ENCODE measurements at places on chromosomes 5 and 9.

GRCh38 chr9:2664174-2665065, 42.8 kb downstream of the VLDLR start:
- H3K27ac ChIP-seq: no peak overlapping the region
- no peaks in the 10 kb centered on the region for H3K27me3 ChIP-seq
- H3K36me3 ChIP-seq: peaks cover 10% of the 10 kb centered on the region
- no peak overlapping the region for H3K4me3 ChIP-seq
- DNase-seq: no peak

GRCh38 chr5:57816108-57816507, 333.5 kb upstream of the ACTBL2 start:
- no peaks in the 10 kb centered on the region for H3K4me1 ChIP-seq
- no peak overlapping the region for H3K27ac ChIP-seq
- no peak for DNase-seq
- H3K36me3 ChIP-seq: no peaks in the 10 kb centered on the region
- H3K4me3 ChIP-seq: no peak overlapping the region

DNA sequence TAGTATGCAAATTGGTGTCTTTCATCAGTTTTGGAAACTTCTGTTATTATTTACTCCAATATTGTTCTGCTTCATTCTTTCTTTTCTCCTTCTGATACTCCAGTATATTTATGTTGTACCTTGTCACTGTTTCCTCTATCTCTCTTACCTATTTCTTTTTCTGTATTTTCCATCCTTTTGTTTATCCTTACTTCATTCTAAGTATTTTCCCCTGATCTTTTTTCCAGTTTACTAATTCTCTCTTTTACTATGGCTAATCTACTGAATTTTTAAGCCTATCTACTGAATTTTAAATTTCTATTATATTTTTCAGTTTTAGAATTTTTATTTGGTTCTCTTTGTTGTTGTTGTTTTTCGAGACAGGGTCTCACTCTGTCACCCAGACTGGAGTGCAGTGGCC, 7.4 kb downstream of the SMIM3 start:
- H3K36me3 ChIP-seq: peaks cover 2% of the 10 kb centered on the region
- H3K27ac ChIP-seq: no peak overlapping the region
- H3K27me3 ChIP-seq: peaks cover 12% of the 10 kb centered on the region
- H3K4me3 ChIP-seq: no peak overlapping the region
- H3K4me1 ChIP-seq: no peaks in the 10 kb centered on the region

GRCh38 chr5:54991416-54991815, 6.0 kb upstream of the ESM1 start:
- no peak overlapping the region for H3K27ac ChIP-seq
- H3K4me3 ChIP-seq: no peak overlapping the region
- H3K27me3 ChIP-seq: peaks cover 7% of the 10 kb centered on the region
- H3K36me3 ChIP-seq: no peaks in the 10 kb centered on the region

DNA sequence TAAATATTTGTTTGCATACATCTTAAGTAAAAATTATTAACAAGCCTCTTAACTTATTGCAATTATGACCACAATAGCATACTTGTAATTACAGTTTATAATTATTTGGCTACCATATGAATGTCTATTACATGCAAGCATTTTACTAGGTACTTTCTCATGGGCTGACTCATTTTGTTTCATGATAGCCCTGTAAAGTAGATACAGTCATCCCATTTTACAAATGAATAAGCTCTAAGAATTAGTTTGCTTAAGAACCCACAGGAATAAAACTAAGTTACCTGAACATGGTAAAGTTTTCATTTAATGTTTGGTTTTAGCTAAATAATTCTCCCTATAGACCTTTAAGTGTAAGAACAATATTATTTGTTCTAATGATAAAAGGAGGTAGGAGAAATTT, 126.6 kb upstream of the IZUMO3 start:
- DNase-seq: no peak
- no peaks in the 10 kb centered on the region for H3K4me1 ChIP-seq
- H3K27ac ChIP-seq: no peak overlapping the region
- H3K4me3 ChIP-seq: no peak overlapping the region
- no peaks in the 10 kb centered on the region for H3K36me3 ChIP-seq

DNA sequence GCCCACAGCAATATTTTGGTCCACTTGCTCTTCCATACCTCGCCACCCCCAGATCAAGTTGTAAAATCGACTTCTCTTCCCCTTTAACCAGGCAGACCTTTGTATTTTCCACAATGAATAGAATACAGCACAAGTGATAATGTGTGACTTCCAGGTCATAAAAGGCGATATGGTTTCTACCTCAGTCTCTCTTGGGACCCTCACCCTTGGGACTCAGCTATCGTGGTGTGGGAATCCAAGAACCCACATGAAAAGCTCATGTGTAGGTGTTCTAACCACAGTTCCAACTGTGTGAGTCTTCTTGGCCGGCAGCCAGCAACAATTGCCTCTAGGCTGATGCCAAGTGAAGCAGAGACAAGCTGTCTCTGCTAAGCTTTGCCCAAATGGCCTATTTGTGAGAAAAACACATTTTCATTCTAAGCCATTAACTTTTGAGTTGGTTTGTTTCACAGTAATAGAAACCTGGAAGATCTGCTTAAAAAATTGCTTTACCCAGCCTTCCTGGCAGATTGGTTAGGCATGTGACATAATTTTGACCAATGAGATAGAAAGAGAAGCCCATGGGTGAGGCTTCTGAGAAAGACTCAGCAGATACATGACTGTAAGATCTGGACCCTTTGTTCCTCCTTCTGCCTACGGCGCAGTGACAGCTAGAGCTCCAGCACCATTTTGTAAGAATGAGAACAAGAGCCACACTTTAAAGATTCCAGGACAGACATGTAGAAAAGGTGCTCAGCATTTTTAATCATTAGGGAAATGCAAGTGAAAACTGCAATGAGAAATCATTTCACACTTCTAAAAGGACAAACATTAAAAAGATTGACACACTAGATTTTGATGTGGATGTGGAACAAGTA, 18.3 kb upstream of the MLLT3 start:
- no peak overlapping the region for H3K4me3 ChIP-seq
- peaks cover 7% of the 10 kb centered on the region for H3K4me1 ChIP-seq
- peaks cover 25% of the 10 kb centered on the region for H3K27me3 ChIP-seq
- peak; percentile 41 for DNase-seq
- no peak overlapping the region for H3K27ac ChIP-seq

- no peak overlapping the region for H3K27ac ChIP-seq
- no peaks in the 10 kb centered on the region for H3K36me3 ChIP-seq
- H3K4me3 ChIP-seq: peak overlapping the region; percentile 1
- H3K4me1 ChIP-seq: peaks cover 38% of the 10 kb centered on the region
Measured at GRCh38 chr9:120934281-120934680, 7.7 kb upstream of the TRAF1 start.

DNA sequence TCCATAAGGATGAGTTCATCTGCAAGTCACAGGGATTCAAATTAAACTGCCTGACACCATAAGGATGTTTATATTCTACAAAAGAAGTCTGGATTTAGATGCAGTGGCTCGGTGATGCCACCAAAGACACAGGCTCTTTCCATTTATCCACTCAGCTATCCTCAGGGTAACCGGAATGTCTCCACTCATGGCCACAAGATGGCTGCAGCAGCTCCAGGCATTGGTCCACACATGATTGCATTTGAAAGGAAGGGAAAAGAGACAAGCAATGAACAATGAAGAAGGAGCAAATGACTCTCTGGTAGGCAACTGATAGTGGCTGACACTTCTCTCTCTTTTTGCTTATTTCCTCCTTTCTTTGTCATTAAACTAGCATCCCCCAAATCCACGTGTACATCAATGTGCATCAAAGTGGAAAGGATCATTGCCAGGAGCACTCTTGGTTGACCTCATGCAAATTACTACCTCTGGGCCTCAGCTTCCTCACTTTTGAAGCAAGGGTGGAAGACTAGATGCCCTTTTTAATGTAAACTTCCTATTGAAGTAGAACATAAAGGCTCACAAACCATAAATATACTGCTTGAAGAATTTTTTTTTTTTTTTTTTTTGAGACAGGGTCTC, 7.2 kb upstream of the SNX30 start:
- H3K27me3 ChIP-seq: peaks cover 5% of the 10 kb centered on the region
- no peak for DNase-seq
- H3K4me3 ChIP-seq: no peak overlapping the region
- H3K36me3 ChIP-seq: no peaks in the 10 kb centered on the region
- H3K4me1 ChIP-seq: peaks cover 15% of the 10 kb centered on the region
- no peak overlapping the region for H3K27ac ChIP-seq

DNA sequence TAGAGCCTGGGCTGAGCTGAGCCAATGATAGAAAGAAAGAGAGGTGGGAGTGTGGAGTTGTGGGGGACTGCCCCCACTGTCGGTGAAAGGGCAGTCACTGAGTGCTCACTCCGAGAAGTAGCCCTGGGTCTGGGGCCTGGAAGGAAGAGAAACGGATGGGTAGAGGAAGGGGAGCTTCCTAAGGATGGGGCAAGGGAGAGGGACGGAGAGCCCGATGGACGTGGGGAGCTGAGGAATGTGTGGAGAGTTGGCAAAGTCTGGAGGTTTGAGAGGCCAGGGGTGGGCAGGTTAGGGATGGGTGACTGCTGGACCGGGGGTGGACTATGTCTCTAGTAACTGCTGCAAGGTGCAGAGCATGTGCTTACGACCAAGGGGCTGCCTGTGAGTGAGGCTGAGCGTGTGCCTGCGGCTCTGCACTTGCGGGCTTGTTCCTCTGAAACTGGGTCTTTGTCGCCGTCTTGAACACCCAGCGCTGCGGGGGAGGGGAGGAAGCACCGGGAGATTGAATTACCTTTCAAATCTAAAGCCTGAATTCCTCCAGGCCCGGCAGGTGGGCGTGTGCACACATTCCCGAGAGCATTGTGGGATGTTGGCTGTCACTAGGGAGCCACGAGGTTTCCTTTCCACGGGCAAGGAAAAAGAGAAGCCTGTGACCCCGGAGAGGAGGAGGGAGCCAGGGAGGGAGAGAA, 76.4 kb upstream of the ARAP3 start:
- H3K4me1 ChIP-seq: peaks cover 8% of the 10 kb centered on the region
- no peak overlapping the region for H3K27ac ChIP-seq
- peaks cover 3% of the 10 kb centered on the region for H3K36me3 ChIP-seq
- DNase-seq: no peak

- H3K36me3 ChIP-seq: peaks cover 43% of the 10 kb centered on the region
- H3K27ac ChIP-seq: peak overlapping the region; percentile 51
- H3K4me3 ChIP-seq: no peak overlapping the region
- H3K27me3 ChIP-seq: no peaks in the 10 kb centered on the region
Measured at GRCh38 chr5:459562-460272, 16.7 kb downstream of the EXOC3 start.

GRCh38 chr9:132020272-132020671, 59.4 kb downstream of the MED27 start:
- no peak for DNase-seq
- peaks cover 7% of the 10 kb centered on the region for H3K36me3 ChIP-seq
- H3K27me3 ChIP-seq: no peaks in the 10 kb centered on the region
- H3K4me3 ChIP-seq: no peak overlapping the region
- peaks cover 7% of the 10 kb centered on the region for H3K4me1 ChIP-seq

DNA sequence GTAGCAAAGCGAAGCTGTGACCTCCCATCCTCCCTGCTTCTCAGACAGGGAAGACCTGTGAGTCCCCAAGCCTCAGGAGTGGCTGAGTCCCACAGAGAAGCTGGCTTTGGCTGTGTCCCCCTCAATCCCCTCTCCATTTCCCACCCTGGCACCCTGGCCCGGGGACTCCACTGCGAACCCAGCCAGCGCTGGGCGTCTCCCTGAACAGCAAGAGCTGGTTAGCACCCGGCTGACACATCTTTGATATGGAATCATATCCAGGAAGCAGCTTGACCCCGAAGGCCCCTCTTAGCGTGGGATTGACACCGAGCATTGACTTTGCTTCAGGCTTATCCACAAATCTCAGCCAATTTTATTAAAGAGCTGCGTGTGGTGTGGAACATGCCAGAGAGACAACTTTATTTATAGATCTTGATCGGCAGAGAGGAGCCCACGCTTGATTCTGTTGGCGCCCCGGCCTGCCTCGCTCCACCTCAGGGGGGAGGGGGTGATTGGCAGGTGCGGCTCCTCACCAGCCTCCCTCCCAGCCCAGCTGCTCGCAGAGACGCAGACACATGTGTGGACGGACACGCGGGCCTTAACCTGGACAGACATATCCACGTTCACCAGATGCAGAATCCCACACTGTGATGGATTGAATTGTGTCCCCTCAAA, 120.7 kb upstream of the MVB12B start:
- H3K4me3 ChIP-seq: no peak overlapping the region
- DNase-seq: no peak
- peaks cover 16% of the 10 kb centered on the region for H3K27me3 ChIP-seq
- no peak overlapping the region for H3K27ac ChIP-seq
- H3K4me1 ChIP-seq: no peaks in the 10 kb centered on the region

GRCh38 chr5:139149477-139150199, 48.5 kb downstream of the SIL1 start:
- H3K27me3 ChIP-seq: no peaks in the 10 kb centered on the region
- H3K4me3 ChIP-seq: no peak overlapping the region
- peaks cover 7% of the 10 kb centered on the region for H3K36me3 ChIP-seq
- DNase-seq: no peak
- peaks cover 22% of the 10 kb centered on the region for H3K4me1 ChIP-seq

DNA sequence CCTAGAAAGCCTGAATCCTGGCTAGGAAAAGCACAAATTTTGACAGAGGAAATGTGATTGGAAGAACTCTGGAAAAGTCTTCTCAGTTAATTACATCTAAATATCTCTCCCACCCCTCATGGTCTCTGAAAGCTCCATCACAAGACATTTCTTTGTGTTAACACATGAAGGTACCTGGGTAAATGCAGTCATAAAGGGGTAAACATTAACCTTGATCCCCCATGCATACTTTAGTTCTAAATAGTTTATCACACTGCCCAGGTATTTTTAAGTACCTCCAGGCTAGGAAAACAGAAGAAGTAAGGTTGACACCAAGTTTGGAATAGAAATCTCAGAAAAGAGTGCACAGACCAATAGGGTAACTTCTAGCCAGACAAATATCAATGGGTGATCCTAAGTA, 334.5 kb downstream of the PIK3R1 start:
- no peaks in the 10 kb centered on the region for H3K4me1 ChIP-seq
- DNase-seq: no peak
- H3K27me3 ChIP-seq: no peaks in the 10 kb centered on the region
- H3K4me3 ChIP-seq: no peak overlapping the region

GRCh38 chr9:113592876-113593575, 129.5 kb downstream of the RGS3 start:
- DNase-seq: no peak
- peaks cover 6% of the 10 kb centered on the region for H3K4me1 ChIP-seq
- H3K4me3 ChIP-seq: no peak overlapping the region
- no peak overlapping the region for H3K27ac ChIP-seq
- H3K36me3 ChIP-seq: peaks cover 26% of the 10 kb centered on the region
- no peaks in the 10 kb centered on the region for H3K27me3 ChIP-seq

GRCh38 chr9:3956081-3956671, 343.7 kb downstream of the GLIS3 start:
- H3K4me1 ChIP-seq: no peaks in the 10 kb centered on the region
- no peak overlapping the region for H3K27ac ChIP-seq
- no peaks in the 10 kb centered on the region for H3K36me3 ChIP-seq
- peaks cover 3% of the 10 kb centered on the region for H3K27me3 ChIP-seq
- no peak overlapping the region for H3K4me3 ChIP-seq
- DNase-seq: no peak
